Tibial nerve (tissue), 4 donors: ENCODE measurements at places on chromosomes 6 and 20. TPM values are rescaled to one million over a fixed set of nuclear protein-coding genes. Genes with fewer than 3 reads are reported as not detected.

DNA sequence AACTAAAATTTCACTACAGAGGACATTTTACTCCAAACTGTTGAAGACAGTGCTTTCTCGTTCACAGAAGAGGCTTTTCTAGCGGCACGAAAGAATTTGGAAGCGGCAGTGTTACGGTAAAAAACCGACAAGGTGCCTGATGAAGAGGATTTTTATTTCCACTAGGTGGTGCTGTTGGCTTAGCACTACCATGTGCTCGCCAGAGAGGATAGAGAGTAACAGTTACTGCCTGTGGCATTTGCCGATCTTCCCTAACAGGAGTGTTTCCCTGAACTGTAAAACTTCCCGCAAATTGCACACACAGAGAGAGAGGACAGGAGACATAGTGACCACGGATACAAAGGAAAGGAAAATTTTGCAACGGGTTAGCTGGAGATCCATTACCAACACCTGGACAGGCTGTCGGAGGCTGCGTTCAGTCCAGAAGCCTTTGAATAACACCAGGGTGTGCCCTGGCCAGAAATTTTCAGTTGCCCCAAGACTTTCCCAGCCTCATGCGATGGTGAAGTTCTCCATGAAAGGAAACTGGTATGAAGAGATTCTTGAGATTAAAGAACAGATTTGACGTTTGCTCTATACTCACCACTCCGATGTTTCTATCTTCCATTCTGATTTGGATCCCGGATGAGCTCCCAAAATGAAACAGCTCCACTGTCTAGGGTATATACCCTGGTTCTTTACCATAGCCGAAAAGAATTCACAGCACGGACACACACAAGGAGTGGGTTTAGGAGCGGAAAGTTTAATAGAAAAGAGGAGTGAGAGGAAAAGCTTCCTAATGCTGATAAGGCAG is 48.1 kb downstream of the HLA-DPB1 start:
- DNase-seq = no peak

- no peak for DNase-seq
Observed at GRCh38 chr6:17416806-17417205, 23.4 kb downstream of the CAP2 start.

GRCh38 chr20:61590236-61590635 is 338.2 kb downstream of the CDH4 start:
- no peak for DNase-seq

- DNase-seq = no peak
Observed at GRCh38 chr6:56595490-56596122, 47.1 kb downstream of the DST start.

Gene E2F1
- 1.3 TPM for total RNA-seq

GRCh38 chr6:10419749-10420545 is 5.1 kb upstream of the TFAP2A start:
- DNase-seq = no peak

DNA sequence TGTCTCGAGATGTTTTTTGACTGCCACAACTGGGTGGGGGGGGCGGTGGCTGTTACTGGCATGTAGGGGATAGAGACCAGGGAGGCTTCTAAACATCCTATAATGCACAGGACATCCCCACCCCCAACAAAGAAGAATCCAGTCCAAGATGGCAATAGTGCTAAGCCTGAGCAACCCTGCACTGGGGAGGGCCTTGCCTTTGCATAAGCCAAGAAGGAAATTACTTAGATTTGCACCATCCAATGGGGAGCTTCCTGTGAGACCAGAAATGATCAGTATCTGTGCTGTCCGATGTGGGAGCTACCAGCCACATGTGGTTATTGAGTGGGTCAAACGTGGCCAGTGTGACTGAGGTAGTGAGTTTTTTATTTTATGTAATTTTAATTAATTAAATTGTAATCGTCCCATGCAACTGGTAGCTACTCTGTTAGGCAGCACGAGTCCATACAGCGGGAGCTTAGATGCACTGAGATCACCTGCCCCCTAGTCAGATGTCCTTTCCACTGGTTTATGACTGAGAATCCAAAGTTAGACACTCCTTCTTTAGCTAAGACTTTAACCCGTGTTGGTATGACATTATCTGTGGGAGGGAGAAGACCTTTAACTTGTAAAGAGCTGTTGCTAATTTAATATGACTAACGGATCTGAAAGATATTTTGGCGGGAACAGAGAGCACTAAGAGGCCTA is 97.4 kb upstream of the NEDD9 start:
- DNase-seq = no peak

Gene SYCP2
- 3.3 TPM for total RNA-seq

GRCh38 chr6:21907291-21907690 is 313.7 kb downstream of the SOX4 start:
- no peak for DNase-seq

DNA sequence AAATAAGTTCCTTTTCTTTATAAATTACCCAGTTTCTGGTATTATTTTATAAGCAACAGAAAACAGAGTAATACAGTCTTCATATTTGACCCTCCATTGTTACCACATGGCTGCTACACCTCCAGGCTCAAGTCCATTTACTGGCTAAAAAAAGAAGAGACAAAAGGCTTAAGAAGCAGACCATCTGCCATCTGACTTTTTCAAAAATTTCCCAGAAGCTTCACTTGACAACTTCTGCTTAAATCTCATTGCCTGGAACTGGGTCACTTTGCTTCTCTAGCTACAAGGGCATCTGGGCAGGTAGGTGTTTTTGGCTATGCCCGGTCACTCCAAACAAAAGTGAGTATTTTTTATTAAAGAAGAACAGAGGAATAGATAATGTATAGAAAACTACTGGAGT is 118.0 kb downstream of the GRM1 start:
- DNase-seq = no peak

- DNase-seq = no peak
Observed at GRCh38 chr6:4441981-4442434, 306.6 kb upstream of the ECI2 start.

GRCh38 chr6:2625581-2625980 is 125.1 kb downstream of the MYLK4 start:
- DNase-seq = no peak

GRCh38 chr6:158257425-158257759 is 54.9 kb upstream of the TULP4 start:
- no peak for DNase-seq

GRCh38 chr20:49372095-49372734 is 94.4 kb upstream of the ZNFX1 start:
- DNase-seq = no peak

DNA sequence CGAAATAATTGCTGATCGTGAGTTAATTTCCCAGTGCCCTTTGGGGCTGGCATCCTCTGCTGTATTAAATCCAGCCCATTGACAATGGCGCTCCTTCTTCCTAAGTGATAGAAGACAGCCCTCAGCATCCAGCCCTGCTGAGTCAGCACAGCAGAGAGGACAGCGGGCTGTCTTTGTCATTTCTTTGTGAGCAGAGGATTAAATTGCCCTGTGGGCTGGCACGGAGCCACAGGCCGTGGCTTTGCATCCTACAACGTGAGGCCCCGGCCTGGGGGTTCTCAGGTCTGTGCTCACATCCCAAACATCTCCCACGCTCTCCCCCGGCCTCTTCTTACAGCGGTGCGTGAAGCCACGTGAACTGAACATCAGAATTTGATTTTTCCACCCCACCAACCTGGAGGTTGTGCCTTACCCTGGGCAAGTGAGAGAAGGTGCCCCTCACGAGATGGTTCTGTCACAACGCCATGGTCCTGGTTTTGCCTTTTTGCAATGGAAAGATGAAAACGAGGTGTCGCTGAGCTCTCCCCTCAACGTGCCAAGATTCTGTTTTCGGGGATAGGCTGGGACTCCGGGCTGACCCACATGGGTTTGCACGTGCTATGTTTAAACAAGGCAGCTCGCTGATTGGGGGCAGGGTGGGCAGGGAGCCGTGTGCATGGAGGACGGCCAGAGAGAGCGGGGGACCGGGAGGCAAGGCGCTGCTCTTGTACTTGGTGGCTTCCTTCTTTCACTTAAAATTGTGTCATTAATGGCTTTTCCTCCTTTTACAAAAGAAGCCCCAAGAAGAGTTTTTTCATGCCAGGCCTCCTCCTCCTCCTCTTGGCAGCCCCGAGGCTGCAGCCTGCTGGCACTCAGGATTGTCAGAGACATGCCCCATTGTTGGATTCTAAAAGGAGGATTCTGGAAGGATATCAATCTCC is 19.5 kb downstream of the CDH4 start:
- DNase-seq = no peak
